ENCODE measurements at places on chromosomes 12 and 14.

GRCh38 chr14:45249856-45250575, 3.0 kb downstream of the MIS18BP1 start:
- peak; percentile 79 for DNase-seq

GRCh38 chr14:34693228-34693939, 21.0 kb downstream of the CFL2 start:
- DNase-seq = no peak

DNA sequence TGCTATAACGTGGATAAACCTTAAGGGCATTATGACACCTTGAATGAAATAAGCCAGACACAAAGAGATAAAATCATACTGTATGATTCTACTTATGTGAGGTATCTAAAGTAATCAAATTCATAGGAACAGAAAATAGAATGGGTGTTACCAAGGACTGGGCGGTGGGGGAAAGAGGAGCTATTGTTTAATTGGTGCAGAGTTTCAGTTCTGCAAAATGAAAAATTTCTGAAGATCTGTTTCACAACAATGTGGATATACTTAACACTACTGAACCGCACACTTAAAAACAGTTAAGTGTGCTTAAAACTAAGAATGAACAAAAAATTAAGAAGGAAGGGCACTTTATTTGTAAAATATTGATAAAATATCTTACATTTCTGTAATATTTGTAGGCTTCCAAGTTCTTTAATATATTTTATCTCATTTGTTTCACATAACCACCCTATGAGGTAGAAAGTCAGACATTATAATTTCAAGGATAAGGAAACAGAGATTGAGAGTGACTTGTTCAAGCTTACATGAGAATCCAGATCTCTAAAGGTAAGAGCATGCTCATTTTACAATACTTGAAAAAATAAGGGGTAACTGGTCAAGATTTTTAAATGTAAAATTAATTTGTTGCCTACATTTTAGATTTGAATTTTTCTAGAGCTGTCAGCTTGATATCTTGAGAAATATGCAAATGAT, 14.9 kb downstream of the LTA4H start:
- DNase-seq = no peak

GRCh38 chr14:100470523-100470897, 116.7 kb downstream of the BEGAIN start:
- no peak for DNase-seq

- DNase-seq = peak; percentile 98
These were observed 163.4 kb downstream of the SAMD4A start for GRCh38 chr14:54730156-54730961.

DNA sequence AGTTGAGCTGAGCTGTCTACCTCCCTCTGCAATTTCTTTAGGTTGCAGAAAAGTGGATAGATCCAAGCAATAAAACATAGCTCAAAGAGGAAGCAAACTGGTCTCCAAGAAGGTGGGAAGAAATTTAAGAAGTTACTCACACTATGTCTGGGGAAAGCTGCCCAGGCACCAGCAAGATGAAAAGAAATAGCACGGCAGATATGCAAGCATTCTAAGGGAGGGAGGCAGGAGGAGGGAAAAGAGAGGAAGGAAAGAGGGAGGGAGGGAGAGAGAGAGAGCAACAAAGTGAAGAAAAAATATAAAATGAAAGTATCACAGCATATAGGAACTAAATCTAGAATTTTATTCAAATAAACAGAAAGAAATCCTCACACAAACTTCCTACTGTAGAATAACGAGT, 240.7 kb downstream of the APAF1 start:
- DNase-seq = no peak

DNA sequence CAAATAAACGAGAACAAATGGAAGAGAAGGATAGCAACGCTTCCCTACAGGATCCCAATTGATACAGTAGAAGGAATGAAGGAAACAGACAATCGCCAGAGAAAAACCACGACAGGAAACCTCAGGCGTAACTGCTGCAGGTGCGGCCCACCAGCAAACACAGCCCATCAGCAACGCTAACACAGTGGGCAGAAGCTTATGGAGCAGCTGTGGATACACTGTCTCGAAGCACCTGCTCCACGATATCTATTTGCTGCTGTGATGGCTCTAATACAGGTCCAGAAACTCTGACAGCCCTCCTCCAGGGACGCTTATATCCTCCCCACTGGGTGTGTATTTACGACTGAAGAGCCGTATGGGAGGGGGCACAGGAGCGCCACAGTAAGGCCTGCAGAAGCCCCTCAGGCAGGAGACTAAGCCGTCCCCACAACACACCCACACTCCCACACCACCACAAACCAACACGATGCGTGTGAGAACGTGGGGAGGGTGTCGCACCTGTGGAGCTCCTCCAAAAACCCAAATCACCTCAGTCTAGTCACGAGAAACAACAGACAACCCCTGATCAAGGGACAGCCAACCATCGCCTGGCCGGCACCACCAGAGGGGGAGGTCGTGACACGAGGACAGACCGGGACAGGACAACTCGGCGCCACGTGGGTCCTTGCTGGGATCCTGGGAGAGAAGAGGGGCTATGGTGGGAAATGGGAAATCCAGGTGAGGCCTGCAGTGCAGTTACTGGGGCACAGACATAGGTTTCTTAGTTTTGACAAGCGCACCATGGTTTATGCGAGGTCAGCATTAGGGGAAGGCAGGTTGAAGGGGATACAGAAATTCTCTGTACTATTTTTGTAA, 24.0 kb downstream of the POLE start:
- DNase-seq = no peak

GRCh38 chr12:121239351-121240061, 29.6 kb downstream of the P2RX4 start:
- DNase-seq = no peak

DNA sequence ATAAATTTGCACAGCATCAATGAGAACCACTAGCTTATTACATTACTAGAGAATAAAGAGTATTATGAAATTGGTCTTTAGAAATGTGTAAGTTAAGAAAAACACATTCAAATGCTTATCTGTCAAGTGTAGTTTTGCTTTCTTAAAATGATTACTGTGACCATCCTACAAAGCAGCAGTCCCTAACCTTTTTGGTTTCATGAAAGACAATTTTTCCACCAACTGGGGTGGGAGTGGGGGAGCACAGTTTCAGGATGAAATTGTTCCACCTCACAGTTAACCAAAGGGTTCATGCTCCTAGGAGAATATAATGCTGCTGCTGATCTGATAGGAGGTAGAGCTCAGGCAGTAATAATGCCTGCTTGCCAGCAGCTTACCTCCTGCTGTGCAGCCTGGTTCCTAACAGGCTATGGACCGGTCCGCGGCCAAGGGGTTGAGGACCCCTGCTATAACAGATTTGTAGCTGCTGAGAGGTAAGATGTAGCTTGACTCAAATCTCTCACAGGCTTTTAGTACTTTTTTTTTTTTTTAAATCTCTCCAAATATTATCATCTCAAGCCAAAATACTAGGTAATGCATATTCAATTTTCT, 45.4 kb downstream of the PPP4R3A start:
- DNase-seq = no peak

DNA sequence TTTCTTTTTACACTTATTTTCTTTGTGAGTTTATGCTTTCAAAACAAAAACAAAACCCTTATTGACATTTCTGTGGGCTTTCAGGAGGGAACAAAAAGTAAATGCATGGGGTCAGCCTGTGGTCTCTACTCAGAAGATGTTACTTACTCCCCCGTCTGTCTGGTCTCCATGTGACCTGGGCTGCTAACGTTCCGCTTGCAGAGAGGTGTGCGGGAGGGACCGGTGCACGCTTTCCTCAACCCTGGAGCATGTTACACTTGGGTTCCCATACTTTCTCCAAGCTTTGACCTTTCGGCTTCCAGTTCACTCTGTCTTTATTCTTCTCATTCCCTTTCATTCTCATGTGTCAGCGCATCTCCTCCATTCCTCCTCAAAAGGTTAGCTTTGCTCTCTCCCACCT, 36.5 kb downstream of the ZC3H14 start:
- DNase-seq = no peak

- DNase-seq = no peak
These were observed 20.8 kb downstream of the KLHL28 start for GRCh38 chr14:44940944-44941343.

GRCh38 chr12:62361048-62361447, 100.8 kb downstream of the USP15 start:
- no peak for DNase-seq

DNA sequence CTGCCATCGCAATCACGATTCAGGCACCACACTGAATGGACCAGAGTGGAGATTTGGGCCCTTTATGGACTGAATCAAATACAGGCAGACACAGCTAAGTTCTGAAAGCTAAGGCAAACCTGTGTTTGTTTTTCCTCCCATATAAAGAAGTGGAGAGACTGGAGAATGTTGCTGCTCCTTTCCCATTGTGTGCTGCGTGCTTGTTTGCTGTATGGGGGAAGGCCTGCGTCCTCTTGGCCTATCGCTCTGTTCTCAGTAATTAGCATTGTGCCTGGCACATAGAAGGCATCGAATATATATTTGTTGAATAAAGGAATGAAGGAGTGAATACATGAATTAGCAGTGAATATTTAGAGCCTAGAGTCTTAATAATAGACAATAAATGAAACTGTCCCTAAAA, 12.4 kb downstream of the ST8SIA1 start:
- DNase-seq = no peak

DNA sequence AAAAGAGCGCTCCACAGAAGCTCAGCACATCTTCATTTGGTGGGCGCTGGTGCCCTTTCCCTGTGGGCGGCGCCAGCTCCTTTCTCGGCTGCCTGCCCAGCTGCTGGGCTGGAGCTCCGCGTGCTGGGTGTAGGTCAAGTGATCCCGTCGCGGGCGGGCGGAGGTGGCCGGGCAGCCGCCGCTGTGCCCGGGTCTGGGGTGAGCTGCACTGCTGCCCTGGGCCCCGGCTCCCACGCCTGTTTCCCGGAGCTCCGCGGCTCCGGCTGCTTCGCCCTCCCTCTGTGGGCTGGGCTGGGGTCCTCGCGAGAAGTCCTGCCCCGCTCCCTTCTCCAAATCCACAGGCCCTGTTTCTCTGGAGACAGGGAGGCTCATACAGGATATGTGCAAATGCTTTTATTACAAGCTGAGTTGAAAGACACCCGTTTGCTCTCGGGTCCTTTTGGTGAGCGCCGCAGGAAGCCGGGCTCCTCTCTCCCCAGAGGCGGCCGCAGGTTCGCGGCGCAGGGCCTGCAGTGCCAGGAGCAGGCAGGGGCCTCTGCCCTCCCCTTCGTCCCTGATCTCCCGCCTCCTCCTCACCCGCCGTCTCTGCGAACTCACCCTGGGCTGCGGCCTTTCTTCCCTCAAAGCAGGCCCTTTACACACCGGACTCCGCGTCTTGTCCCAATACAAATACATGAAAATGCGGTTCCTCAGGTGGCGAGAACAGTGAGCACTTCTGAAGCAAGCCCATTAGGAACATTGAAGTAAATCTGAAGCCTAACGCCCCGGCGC, 67.8 kb upstream of the CAPRIN2 start:
- peak; percentile 27 for DNase-seq

- DNase-seq = no peak
These were observed 67.6 kb downstream of the KIF21A start for GRCh38 chr12:39375206-39375808.

DNA sequence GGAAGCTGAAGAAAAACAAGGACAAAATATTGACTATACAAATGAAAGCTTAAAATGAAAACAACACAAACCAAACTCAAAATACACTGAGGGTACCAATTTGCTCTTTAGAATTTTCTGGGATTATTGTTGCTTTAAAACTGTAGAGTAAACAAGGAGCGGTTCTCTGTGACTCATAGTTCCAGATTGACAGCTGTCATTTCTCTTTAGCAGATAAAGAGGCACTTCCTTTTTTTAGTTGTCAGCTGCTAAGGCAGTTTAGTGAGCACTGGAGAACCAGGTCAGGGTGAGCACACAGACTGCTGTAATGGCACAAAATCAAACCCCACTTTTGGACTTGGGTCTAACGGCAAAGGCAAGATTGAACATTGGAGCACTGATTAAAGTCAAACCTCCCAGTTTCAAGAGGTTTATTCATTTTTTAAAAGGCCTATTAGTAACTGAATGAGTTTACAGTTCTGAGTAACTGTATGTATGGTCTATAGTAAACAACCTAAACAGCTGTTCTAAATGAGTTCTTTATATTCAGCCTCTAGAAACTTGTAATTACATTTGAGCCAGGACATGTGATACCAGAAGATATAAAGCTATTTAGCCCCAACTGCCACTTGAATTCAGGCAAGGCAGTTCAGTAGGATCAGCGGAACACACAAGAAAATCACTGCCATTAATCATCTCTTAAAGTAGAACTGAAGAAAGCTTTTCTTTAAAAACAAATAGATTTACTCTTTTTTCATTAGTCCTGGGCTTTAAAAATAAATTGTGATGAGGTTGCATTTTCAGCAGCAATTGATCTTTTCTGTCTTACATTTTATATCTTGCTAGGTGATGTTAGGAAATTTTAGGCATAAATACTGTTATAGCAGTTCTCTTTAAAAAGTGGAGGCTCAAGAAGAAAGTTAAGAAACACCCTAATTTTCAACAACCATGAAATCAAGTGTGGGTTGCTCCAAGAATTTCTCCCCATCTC, 71.7 kb upstream of the PRICKLE1 start:
- no peak for DNase-seq

DNA sequence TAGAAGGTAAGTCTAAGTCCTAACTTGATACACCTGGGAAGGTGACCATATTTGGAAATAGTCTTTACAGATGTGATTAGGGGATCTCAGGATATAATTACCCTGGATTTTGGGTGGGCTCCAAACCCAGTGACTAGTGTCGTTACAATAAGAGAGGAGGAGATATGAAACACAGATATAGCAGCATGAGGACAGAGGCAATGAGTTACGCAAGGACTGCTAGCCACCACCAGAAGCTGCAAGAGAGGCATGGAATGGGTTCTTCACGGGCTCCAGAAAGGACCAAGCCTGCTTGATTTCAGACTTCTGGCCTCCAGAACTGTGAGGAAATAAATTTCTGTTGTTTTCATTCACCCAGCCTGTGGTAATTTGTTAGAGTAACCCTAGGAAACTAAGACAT, 28.6 kb downstream of the FGFR1OP2 start:
- no peak for DNase-seq

DNA sequence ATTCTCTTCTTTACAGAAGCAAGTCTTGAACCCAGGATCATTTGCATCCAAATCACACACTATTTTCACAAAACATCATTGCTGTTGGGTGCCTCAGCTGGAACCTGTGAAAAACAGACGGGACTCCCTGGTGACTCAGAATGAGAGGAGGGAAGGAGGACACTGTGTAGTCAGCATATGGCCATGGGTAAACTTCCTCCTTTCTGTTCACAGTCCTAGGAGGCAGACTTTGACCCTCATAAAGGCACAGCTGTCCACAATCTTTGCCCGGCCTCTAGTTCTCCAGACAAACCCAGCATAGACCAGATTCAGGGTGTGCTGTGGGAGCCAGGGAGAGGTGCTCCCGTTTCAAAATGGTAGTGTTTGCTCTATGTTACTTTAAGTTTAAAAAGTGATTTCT, 62.0 kb downstream of the DYRK2 start:
- DNase-seq = peak; percentile 27

DNA sequence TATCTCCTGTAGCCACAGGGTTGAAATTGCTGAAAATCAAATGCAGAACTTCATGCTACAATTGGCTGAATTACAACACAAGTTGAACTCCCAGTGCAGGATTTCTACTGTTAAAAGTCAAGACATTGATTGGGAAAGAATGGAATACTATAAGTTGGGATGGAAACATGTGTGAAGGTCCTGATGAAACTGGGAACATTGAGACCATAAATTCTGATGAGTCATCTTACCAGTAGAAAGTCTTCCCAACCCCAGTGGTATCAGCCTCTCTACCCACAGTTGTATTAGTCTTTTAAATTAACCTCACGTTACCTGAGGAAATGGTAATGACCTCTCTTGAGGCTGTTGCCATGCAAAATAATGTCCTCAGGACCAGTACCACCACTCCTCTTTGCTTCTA, 27.4 kb upstream of the DYRK2 start:
- no peak for DNase-seq

GRCh38 chr12:80140005-80140404, 40.7 kb downstream of the OTOGL start:
- no peak for DNase-seq

GRCh38 chr12:24820872-24821271, 128.0 kb downstream of the BCAT1 start:
- peak; percentile 16 for DNase-seq
